Activated naive CD8-positive, alpha-beta T cell treated with anti-CD3 and anti-CD28 coated beads, Interleukin-2, amount 50 U/mL, for 24 hours (primary cell): ENCODE measurements at places on chromosomes 2 and 18.

DNA sequence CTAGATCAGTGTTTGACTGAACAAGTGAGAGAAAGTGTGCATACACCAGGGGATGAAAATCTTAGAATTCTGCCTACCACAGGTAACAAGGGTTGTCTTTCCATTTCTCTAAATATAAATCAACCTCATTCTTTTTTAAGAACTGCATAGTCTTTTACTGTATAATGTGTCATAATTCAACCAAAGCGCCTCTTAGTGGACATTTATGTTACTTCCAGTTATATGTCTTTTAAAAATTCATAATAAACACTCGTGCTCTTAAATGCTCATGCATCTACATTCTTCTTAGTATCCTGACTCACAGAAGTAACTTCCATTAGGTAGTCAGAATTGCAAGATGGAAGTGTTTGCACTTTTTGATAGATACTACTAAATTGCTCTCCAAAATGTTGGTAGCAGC is 76.2 kb downstream of the CHRNA1 start:
- DNase-seq, result no peak

DNA sequence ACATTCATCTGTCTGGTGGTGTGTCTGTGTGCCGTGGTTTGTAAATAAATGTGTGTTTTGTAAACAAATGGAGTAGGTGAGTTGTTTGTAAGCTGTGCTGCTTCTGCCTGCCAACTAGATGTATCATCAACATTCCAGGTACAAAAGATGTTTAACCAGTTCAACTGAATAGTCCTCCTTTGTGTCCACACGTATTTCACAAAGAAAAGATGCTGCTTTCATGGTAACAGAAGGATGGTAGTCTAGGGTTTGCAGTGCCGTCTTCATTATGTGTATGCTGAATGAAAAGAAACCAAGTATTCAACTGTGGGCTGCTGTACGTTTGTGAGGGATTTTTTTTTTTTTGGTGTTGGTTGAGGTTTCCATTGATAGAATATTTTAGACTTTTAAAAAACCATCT is 72.1 kb downstream of the CAMKMT start:
- no peak for DNase-seq

DNA sequence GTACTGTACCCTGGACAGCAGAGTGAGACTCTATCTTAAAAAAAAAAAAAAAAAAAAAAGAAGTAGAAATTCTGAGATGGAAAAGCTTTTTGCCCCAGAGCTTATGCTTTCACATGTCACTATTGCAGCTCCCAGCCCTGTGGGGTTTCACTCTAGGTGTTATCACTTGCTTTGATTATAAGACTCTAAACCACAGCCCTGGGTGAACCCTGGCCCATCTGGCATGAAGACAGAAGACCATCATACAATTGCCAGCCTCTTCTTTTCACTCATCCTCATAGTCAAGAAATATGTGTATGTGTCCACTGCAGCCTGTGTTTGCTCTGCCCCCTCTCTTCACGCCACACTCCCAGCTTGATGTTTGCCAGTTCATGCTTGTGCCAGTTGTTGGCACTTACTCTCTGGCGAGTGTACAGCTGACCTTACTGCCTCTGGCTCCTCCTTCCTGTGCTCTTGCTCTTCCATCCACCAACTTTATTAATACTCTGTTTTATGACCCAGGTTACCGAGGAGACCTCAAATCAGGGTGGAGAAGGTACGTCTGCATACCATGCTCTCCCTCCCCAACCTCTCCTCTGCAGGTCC is 136.7 kb upstream of the NCK2 start:
- no peak for DNase-seq

- DNase-seq, result no peak
These were observed 134.6 kb downstream of the CYP26B1 start for GRCh38 chr2:72012886-72013574.

GRCh38 chr2:170217778-170218251 is 39.9 kb downstream of the MYO3B start:
- DNase-seq, result no peak

- DNase-seq, result no peak
These were observed 252.5 kb upstream of the HNRNPA3 start for GRCh38 chr2:176960061-176960460.

GRCh38 chr2:133504566-133505505 is 63.4 kb downstream of the NCKAP5 start:
- DNase-seq, result no peak

DNA sequence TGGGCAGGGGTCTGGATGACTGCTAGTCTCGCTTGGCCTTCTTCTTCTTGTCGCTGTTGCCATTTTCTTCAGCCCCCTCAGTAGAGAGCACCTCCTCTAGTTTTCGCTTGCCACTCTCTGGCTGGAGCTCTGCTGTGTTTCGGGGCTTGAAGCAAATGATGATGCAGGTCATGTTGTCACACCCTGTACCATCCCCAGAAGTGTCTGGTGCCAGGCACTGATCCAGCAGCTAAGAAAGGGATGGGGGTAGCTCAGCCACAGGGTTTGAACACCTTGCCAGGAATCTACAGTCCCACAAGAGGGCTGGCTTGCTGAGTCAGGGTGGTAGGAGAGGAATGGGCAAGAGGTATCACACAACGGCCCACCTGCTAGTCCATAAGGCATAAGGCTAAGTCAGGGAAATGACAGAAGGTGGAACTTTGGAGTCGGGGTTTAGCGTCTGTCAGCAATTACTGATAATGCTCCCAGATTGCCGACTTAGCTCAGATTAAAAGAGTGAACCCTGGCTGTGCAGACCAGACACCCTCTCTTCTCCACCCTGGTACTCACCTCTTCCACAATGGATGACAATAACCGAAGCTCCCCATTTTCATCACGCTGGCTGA is 1.1 kb upstream of the ZNF513 start:
- no peak for DNase-seq

- no peak for DNase-seq
These were observed 7.1 kb downstream of the DSG1 start for GRCh38 chr18:31325051-31325450.

GRCh38 chr2:163155279-163155883 is 316.8 kb upstream of the KCNH7 start:
- no peak for DNase-seq

- no peak for DNase-seq
These were observed 21.9 kb downstream of the PPP4R3B start for GRCh38 chr2:55595536-55595935.

DNA sequence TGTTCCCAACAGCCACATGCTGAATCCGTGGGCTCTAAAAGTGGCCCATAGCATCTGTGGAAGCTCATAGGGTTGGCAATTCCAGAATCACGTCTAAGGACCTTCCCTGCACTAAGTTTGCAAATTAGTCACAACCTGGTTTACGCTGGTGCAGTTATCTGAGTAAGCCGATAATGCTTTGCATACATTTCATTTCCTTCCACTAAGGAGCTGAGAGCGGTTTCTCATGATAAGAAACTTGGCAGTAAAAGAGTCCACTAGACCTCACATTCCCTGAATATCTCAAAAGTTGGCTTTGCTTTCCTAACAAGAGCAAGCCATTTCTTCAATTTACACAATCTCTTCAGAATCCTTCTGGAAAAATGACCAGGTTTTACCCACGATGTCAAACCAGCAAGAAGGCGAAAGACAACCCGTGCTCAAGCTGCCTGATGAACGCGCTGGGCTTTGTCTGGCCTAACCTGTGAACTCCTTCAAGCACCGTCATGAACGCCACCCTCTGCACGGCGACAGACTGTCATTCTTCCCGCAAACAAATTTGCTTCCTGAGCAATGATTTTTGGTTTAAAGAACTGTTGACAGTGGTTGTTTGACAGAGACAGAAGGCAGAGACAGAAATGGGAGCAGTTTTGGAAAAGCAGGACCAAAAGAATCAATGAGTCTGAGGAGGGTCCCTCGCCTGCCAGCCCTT is 73.0 kb upstream of the COPS8 start:
- DNase-seq, result no peak

DNA sequence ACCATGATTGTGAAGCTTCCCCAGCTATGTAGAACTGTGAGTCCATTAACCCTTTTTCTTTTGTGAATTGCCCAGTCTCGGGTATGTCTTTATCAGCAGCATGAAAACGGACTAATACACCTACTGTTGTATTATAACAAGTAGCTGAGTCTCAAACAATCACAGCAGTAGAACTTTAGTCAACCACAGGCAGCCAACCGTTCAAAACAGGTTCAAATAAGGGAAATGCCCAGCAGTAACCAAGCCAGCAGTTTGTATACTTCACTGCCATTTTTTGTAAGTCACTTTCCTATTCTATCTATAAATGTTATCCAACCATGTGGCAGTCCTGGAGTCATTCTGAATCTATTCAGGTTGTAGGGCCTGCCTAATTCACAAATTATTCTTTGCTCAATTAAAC is 1560.6 kb upstream of the SLC39A10 start:
- no peak for DNase-seq

DNA sequence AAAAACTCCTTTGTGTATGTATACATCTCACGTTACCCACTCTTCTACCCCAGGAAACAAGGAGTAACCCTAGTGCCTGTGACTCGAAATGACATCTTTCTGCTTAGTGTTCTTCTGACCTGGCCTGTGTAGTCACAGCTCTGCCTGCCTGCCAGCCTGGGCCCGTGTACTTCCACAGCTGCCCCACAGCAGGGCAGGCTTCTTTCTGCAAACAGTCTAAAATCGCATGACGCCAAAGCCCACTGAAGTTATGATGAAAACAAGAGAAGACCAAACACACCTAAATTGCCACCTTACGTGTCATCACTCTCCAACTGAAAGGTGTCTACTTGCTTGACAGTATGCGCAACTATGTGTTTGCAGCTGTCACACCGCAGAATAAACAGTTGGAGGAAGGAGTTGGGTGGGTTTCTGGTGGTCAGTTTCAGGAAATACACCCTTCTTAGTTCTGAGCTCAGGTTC is 1.5 kb downstream of the GAREM1 start:
- peak; percentile 1 for DNase-seq

GRCh38 chr18:79510731-79511241 is 115.1 kb downstream of the NFATC1 start:
- peak; percentile 0 for DNase-seq

DNA sequence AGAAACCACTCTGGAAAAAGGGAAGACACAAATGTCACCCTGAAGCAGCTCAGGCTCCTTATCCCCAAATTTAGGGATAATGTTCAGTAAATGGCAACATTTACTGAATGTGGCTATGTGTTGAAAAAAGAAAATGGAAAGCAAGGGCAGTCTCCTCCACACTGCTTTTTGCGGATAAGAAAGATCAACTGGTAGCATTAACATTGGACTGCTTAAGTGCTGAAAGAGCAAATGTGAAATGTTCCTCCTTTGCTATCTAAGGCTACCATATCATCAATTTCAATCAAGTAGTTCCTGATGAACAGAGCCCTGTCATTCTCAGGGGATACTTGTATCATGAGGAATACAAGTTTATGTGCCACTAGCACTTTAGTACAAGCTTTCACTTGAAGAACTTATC is 12.5 kb downstream of the FBXO11 start:
- no peak for DNase-seq

DNA sequence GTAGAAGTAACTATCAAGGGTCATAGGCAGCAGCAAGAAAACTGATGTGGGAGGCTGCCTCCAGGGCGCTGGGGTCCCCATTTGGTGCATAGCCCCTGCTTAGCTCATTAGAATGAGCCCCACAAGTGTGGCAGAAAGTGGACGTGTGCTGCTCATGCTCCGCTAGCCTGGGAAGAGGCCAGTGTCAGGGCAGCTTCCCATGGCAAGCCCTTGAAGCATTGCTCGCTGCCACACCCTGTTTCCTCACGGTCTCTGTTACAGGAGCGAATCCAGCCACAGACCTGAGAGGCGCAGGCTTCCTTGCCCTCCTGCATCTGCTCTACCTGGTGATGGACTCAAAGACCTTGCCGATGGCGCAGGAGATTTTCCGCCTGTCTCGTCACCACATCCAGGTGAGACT is 22.5 kb downstream of the ELMOD3 start:
- DNase-seq, result no peak

- no peak for DNase-seq
These were observed 192.9 kb downstream of the TFCP2L1 start for GRCh38 chr2:121092095-121092494.

GRCh38 chr2:43758739-43759138 is 15.1 kb upstream of the DYNC2LI1 start:
- no peak for DNase-seq

- no peak for DNase-seq
These were observed 426.3 kb upstream of the ZEB2 start for GRCh38 chr2:144946263-144946662.

DNA sequence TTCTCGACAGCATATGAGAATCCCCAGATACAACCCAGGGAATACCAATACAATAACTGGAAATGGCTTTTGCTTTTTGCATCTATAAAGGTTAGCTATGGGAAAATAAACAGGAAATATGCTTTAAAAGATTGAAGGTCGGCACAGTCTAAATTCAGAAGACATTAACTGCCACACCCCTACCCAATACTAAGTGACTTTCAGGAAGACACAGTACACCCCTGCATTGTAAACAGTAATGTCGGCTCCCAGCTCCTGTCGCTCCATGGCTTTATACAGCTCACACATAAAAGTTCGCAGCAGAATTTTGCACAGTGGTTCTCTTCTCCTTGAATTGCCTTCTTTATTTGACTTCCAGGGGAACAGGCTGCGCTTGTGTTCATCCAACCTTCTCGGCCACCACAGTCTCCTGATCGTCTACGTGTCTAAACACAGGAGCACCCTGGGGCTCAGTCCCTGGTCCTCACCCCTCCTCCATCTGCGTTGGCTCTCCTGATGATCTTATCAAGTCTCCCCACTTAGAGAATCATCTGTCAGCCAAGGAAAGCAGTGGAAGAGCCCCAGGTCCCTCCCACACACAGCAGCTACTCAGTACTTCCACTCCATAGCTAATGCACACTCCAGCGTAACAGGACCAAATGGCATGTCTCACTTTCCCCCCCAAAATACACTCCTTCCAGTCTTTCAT is 22.7 kb downstream of the CYB5A start:
- DNase-seq, result no peak
